ENCODE measurements at places on chromosomes 6 and 20. TPM values are rescaled to one million over a fixed set of nuclear protein-coding genes. Genes with fewer than 3 reads are reported as not detected.

Gene NRSN1
- total RNA-seq, result 0.38 TPM

Gene DEFB112
- not detected for total RNA-seq

Gene FOXS1
- not detected for total RNA-seq

Gene PCK1
- not detected for total RNA-seq

Gene MLN
- total RNA-seq, result not detected

Gene HSPA12B
- 1.1 TPM for total RNA-seq

Gene SPDEF
- total RNA-seq, result 1.1 TPM

Gene BTN1A1
- total RNA-seq, result not detected

Gene KIF13A
- total RNA-seq, result 43.8 TPM
